ENCODE measurements at places on chromosomes 4 and X.
A peak's percentile ranks its signal among the peaks of the same experiment; 100 is the strongest.

DNA sequence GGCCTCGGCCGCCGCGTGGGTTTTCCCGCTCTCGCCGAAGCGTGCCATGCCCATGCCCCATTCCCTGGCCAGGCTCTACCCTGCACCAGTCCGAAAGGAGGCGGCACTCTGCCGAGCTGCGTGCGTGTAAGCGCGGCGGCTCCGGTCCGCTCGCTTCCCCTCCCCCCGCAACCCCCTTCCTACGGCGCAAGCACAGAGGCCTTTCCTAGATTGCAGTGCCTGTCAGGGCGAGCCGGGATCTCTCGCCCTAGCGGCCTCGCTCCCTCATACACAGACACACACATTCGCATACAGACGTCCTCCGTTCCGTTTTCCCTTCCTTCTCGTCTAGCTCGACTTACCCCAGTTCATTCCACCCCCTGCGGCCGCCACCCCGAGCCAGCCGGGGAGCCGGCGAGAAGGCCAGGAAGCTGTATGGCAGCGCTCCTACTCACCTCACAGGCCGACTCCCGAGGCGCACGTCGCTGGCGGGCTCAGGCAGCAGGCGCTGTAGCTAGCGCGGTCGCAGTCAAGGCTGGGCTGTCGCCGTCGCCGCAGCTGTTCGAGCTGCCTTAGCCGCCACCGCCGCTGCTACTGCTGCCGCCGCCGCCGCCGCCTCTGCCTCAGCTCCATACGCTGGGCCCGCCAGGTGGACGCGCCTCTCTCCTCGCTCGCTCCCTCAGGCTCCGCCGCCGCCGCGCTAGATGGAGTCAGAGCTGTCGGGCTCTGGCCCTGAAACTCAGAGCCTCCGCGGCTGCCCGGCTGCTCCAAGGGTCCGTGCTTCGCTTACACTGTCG lies 615 bp downstream of the NEXMIF start:
- DNase-seq = no peak

GRCh38 chr4:139241086-139241783 lies 38.8 kb downstream of the MGARP start:
- DNase-seq = no peak

GRCh38 chr4:144402176-144402575 lies 243.8 kb upstream of the HHIP start:
- DNase-seq = no peak

DNA sequence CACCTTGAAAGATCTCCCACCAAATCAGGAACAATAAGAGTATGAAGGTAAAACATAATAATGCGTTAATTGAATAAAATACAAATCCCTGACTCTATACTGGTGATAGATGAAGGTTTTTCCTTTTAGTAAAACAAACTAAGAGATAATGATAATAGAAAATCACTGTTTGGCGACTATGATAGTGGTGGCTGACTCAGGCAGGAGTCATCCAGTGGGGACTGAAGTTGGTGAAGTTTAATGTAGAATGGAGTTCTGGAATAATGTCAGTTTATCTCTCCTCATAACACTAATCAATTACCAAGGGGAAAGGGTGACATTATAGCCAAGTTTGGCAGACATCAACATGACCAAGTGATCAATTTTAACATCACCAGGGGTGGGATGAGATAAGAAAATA lies 21.3 kb downstream of the ABCG2 start:
- DNase-seq = no peak

GRCh38 chrX:108353452-108353851 lies 84.8 kb downstream of the COL4A6 start:
- no peak for DNase-seq

- DNase-seq = no peak
Measured at GRCh38 chrX:11328134-11328533, 34.9 kb downstream of the AMELX start.

DNA sequence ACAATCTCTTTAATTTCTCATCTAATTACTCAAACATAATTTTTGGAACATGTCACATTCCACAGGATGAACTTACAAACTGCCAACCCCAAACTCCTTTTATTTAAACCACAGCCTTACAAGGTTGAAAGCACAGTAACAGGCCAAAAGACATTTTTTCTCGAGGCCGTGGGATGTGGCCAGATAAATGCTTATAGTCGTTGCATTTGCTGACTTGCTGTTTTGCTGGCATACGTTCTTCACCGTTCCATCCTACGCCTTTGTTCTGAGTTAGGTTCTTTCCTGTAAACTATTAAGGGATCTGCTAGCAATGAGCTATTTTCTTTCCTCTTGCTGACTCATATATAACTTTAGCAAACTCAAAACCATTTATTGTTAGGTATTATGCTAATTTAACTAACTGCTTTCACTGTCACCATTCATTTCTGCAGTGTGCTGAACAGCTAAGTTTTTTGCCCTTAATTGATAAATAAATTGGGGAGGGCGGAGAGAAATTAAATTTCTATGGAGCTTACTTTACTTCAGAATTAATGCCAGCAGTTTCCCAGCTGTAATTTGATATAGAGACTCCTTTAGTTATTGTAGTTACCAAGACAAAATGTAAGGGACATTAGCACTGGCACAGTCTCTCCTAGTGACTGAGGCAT lies 135.1 kb upstream of the PACRGL start:
- no peak for DNase-seq

DNA sequence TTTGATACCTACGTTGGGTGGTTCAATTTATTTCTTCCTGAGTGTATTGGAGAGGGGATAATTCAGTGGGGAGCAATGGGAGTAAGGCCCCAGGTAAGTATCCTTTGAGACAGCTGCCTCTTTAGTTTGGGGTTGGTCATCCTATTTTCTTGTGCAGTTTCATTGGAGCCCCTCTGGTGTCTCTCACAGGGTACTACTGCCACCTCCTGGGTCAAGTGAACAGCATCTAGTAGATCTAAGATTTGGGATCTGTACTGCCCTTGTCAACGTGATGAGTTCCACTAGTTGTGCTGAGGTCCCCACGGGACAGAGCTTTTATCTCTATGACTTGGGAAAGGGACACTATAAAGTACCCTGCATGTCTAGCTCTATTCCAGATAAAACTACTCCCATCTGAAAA lies 80.6 kb downstream of the PBDC1 start:
- no peak for DNase-seq

- no peak for DNase-seq
Measured at GRCh38 chr4:92128676-92129075, 175.1 kb upstream of the GRID2 start.

DNA sequence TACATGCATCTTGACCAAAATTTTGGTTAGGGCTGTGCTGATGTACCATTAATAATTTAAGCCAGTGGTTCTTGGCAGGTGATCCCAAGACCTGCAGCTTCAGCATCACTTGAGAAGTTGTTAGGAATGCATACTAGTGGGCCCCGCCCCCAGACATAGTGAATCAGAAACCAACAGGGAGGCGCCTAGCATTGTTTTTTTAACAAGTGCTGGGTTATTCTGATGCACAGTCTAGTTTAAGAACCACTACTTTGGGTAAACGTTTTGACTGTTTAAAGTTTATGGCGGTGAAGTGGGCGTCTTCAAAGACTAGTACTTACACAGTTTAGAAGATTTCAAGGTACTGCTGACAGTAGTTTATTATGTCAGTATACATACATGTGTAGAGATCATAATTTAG lies 23.6 kb downstream of the FAM199X start:
- DNase-seq = no peak

GRCh38 chr4:152239216-152239615 lies 296.7 kb downstream of the FBXW7 start:
- no peak for DNase-seq

DNA sequence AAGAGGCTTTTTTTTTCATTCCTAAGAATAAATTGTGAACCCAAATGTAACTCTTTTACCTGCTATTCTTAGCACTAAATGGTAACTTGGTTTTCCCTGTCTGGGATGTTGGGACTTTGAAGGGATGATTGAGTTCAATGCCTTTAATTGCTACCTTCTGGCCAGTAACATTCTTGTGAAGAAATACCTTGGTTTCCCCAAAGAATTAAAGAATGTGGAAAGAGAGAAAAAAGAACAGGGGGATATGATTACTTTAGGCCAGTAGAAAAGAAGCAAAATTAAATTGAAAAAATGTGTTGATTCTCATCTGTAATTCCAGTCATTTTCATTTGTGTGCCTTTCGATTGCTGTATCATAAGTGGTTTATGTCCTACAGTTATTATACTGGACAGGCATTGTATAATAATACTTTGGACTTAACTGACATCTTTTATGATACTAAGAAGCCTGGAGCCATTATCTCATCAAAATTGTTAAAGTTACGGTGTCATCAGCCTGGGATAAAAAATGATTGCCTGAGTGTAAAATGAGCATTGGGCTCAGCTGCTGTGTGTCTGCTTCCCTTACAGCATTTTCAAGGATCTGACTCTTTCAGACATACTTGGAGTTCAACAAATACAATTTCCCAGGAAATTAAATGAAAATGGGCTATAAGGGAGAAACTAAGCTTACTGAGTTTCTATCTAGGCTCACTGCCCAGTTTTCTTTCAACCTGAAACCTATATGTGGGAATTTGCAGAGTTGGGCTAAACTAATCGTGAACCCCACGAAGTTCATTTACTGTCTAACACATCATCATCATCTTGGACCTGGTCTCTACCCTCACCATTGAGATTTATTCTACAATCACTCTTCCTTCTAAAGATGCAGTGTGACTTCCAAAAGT lies 146.3 kb downstream of the SHROOM3 start:
- DNase-seq = no peak

DNA sequence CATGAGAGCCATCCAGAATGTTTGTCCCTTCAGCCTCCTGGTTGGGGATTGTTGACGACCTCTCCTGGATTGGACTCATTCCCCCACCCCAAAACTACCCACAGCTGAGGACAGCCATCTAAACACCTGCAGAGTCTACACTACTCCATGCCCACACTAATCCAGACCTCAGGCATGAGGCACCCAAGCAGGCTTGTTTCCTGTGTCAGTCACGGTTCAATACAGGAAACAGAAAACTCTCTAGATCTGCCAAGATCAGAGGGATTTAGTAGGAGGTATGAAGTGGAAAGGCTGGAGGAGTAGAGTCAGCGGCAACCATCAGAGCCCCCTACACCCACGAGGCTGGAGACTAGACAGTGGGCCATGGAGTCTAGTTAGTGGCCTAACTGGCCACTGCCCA lies 37.7 kb downstream of the HAND2 start:
- DNase-seq = no peak

GRCh38 chrX:46803140-46803539 lies 33.7 kb upstream of the RP2 start:
- no peak for DNase-seq

DNA sequence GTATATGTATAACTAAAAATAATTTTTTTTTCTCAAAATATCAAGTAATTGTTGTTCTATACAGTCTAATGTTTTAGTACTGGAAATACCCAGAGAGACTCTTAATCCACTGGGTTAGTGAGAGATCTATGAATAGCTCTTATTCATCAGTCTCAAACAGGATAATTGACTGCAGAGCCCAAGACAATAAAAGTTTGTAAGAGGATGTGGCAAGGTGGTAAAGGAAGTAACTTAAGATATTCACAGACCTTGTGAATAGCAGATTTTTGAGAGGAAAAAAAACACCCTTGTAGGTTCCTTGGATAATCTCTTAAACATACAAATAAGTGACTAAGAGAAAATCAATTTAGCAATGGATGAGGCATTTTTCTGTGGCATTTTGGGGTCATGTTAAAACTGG lies 210.9 kb upstream of the FAM241A start:
- no peak for DNase-seq

DNA sequence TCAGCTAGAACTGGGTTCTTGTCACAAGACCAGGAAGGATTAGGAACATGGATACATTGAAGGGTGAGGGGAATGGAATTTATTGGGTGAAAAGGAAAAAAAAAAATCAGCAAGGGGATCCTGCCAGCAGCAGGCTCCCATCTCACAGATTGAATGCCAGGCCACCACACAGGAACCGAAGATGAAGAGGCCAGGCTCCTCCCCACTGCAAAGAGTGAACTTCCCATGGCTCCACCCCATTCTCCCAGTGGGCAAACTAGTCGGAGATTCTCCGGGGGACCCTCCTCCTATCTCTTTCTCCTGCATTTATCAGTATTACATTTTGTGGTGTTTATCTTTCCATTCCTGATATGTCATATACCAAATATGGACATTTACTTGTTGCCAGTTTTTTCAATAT lies 46.0 kb upstream of the MAGED1 start:
- no peak for DNase-seq

- no peak for DNase-seq
Measured at GRCh38 chr4:15718959-15719358, 16.1 kb downstream of the BST1 start.

DNA sequence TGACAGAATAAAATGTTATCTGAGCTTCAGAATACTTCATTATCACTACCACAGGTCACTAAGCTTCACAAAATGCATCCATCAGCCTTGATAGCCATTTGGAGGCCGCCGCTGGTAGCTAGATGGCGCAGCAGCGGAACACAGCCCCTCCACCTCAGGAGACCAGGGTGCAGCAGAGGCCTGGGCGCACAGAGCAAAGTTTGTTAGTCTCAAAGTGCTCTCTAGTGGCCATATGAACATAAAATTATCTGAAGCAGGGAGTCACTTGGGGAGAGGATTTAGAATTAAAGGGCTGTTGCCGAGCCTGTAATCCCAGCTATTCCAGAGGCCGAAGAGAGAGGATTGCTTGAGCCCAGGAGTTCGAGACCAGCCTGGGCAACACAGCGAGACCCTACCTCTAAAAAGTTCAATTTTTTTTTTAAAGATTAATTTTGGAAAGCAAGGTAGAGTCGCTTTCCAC lies 8.1 kb upstream of the DCTD start:
- peak; percentile 21 for DNase-seq

DNA sequence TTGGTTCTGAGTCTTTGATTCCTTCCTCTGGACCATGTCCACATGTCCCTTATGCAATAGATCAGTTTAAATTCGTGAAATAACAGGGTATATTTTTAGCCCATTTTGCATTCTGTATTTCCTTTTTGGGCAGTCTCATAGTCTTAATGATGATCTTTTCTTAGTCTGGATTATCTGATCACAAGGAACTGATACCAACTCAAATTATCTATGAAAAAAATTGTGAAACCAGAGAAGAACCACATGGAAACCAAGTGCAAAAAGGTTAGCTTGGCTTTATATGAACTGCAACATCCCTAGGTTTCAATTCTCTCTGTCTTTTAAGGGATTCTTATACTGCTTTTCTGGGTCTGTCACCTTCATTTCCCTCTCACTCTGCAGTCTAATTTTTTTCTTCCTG lies 608.6 kb upstream of the AADAT start:
- no peak for DNase-seq

- no peak for DNase-seq
Measured at GRCh38 chr4:165873298-165874071, 448 bp downstream of the TLL1 start.

Data from stimulated activated CD4-positive, alpha-beta T cell treated with anti-CD3 and anti-CD28 coated beads, TNF-alpha, amount 100 ng/mL, for 24 hours (primary cell).